Activated CD8-positive, alpha-beta memory T cell treated with anti-CD3 and anti-CD28 coated beads for 36 hours (primary cell): ENCODE measurements at places on chromosomes 6 and 20. TPM values are rescaled to one million over a fixed set of nuclear protein-coding genes. Genes with fewer than 3 reads are reported as not detected.

SLC25A27 gene
- total RNA-seq = 1.1 TPM

RGS19 gene
- total RNA-seq = 42.2 TPM

RPP40 gene
- 16.6 TPM for total RNA-seq

CST1 gene
- total RNA-seq = not detected

RSPH9 gene
- total RNA-seq = not detected

SLC17A3 gene
- total RNA-seq = not detected
